H7 (cell line): ENCODE measurements at places on chromosomes 11 and 22.

DNA sequence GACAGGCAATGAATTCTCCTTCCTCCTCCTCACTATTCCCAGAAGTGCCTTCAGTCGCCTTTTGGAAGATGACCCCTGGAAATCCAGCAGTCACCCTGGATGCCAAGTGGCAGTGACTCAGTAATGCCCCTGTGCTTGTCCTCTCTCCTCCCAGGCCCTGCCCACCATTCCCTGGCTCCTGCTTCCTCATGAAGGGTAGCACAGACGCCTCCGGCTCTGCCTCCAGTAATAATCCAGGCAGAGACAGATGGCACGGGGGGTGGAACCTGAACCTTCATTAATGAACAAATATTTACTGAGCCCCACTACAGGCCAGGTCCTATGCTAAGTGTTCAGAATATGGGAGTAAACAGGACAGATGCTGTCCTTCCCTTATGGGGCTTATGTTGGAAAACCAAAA, 23.2 kb downstream of the SYT13 start:
- no peak for DNase-seq

GRCh38 chr22:22395245-22395644, 113.3 kb downstream of the ZNF280B start:
- DNase-seq: no peak

GRCh38 chr11:117619661-117620060, 177.4 kb downstream of the DSCAML1 start:
- DNase-seq: no peak

- DNase-seq: no peak
Observed at GRCh38 chr11:126103150-126103549, 40.5 kb upstream of the CDON start.

DNA sequence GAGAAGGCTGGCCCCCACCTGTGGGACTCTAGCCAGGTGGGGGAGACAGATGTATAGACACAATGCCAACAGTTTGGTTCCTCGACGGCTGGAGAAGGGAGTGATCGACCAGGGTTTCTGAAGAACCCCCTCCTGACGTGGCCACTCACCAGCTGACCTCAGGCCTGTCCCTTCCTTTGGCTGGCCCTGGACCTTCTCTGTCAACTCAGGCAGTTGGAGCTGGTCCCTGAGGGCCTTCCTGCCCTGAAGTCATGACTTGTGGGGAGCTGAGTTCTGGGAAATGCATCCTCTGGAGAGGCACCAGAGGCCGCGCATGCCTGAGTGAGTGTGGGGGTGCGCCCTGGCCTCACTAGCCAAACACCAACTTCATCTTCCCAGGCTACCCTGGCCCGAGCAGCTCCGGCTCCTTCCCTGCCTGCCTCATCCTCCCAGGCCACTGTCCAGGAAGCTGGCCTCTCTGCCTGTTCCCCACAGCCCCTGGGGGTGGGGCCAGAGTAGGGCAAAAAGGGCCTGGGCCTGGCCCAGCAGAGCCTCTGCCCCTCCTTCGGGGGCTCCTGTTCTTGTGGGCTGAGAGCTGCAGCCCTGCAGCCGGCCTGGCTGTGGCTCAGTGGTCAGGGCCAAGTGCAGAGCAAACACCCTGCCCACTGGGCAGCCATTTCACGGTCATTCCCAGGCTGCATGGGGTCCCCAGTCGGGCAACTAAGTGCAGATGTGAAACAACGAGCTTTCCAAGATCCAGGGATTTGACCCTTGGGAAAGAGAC, 23.6 kb downstream of the TXN2 start:
- DNase-seq: peak; percentile 68

DNA sequence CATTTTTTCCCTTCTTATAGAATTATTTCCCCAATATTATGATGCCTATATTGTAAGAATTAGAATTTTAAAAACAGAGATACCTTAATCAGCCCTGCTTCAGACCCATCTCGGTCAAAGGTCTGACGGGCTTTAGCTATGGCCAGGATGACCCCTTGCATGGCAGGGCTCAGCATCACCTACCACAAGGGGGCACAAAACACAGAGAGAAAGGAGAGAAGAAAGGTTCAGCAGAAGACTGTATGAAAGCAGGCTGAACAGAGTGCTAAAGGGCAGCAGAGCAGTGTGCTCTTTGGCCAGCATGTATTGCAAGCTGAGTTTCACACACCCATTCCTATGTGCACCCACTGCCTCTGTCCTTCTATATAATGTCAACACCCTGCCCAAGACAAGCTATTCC, 26.8 kb downstream of the CLDN25 start:
- peak; percentile 69 for DNase-seq

DNA sequence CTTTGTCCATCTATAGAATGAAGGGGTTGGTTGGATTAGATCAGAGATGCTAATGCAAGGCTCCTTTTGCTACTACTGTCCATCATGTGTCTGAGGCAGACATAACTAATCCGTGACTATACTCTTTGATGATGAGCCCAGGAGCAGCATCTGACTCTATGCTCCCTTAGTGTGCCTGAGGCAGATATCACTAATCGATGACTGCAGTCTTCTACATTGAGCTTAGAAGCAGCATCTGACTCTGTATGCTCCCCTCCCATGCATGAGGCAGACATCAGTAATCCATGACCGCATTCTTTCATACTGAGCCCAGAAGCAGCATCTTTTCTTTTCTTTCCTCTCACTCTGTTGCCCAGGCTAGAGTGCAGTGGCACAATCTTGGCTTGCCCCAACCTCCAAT, 4.2 kb downstream of the TCN2 start:
- no peak for DNase-seq

DNA sequence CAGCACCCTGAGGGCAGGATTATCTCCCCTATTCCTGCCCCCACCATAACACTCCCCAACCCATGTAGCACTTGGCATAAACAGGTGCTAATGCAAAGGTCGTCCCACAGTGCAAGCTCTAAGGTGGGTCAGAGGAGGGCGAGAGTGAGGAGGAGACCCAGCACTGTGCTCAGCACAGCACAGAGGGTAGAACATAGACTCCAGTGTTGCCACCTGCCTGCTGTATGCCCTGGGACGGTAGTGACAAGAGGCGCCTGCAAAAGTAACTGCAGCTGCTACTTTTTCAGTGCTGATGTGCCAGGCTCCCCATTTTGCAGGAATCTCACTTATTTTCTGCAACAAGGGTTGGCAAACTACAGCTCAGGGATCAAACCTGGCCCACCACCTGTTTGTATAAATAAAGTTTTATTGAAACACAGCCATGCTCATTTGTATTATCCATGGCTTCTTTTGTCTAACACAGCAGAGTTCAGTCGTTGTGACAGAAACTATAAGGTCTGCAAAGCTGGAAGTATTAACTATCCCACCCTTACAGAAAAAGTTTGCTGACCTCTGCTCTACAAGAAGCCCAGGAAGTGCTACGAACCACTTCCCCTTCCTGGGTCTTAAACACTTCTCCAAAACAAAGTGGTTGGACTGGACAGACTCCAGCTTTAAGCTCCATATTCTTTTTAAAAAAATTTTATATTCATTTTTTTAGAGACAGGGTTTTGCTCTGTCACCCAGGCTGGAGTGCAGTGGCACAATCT, 16.9 kb upstream of the CDC42BPG start:
- DNase-seq: peak; percentile 72

DNA sequence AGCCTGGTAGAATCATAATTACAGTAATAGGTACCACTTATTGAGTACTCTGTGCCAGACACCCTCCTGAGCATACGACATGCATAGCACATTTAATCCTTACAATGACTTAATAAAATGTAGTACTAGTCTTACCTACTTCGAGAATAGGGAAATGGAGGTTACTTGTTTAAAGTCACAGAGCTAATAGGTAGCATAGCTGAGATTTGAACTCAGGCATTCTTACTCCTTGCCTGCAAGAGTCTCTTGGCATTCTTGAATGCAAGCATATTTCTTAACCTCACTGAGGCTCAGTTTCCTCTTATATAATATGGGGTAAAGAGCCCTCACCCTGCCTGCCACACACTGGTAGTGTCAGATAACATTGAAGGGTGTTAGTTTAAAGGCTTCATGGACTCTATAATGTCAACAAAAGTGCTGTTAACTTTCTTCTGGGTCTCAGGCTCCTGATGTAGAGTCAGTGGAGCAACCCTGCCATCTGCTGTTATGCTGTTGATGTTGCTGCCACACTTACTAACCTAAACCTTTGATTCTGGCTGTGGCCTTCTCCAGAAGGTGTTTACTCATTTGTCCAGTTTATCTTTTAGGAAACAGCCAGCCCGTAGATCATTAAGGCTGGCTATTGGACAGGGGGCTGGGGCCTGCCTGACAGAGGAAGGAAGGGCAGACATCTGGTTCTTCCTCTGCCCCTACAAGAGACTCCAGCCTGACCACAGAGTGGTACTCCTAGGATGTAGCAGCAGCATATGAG, 18.9 kb downstream of the LIMK2 start:
- no peak for DNase-seq

GRCh38 chr11:65116370-65117205, 913 bp downstream of the ZNHIT2 start:
- DNase-seq: peak; percentile 73

DNA sequence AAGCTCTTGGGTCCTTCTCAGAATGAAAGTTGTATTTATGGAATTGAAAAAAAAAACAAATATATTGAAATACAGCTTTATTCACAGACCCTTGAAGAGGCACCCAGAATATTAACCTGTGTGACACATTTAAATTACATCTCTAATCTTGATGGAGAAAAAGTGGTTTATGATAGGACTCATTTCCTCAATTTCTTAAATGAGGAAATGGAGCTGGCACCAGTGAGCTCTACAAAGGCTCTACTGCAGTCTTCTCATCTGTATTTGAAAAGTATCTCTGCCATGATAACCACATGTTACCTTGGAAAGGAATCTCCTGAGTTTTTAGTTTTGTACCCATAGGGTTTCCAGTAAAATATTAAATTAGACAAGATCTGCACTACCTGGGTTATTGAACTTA, 186.5 kb downstream of the HIPK3 start:
- DNase-seq: no peak

GRCh38 chr11:28820296-28820989, 712.3 kb downstream of the METTL15 start:
- no peak for DNase-seq

- DNase-seq: no peak
Observed at GRCh38 chr11:34302046-34302921, 55.5 kb downstream of the ABTB2 start.

DNA sequence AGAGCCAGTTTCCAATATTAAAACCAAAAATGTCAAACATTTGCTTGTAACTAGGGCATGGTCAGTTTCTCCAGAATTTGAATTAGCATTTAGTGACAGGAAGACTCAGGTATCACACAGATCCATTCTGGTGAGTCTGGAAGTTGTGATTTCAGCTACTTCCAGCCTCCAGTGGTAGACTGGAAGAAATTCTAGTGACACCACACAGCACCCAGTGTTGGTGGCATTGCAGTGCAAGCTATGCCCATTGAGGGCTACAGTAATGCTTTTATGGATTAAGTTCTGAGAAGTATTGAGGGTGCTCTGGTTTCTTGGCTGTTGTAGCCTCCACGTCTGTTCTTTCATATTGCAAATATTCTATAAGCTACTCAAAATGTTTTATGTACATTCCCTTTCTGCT, 31.4 kb upstream of the MMP20 start:
- DNase-seq: no peak

DNA sequence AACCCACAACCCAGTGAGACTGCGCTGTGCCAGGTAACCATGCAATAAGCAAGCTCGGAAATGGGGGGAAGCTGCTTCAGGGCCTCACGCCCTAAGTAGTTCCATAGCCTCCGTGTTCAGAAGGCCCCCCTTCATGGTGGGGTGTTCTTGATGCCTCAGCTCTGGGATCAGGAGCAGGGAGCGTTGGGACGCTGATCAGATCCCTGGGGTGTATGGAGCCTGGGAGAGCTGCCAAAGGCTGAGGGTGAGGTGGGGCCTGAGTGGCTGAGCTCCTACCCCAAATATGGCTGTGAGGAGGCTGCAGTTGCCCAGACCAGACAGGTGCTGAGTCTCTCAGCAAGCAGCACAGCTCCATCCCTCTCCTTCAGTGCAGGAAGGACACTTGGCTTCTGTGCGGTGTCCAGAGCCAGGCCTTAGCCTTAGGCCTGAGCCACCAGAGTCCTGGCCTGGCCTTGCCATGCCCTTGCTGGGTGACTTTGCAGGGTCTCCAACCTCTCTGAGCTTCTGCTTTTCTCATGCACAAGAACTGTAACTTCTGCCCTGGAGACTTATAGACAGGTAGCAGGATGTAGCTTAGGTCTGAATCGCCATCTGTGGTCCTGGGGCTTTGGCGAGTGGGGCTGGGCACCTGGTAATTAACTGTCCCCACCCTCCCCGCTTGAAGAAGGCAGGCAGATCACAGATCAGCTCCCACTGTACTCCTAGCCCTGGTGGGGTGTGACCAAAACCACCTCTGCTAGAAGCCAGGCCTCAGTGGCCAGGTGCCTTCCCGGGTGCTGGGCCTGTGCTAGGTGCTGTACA, 5.3 kb downstream of the MMP11 start:
- no peak for DNase-seq

DNA sequence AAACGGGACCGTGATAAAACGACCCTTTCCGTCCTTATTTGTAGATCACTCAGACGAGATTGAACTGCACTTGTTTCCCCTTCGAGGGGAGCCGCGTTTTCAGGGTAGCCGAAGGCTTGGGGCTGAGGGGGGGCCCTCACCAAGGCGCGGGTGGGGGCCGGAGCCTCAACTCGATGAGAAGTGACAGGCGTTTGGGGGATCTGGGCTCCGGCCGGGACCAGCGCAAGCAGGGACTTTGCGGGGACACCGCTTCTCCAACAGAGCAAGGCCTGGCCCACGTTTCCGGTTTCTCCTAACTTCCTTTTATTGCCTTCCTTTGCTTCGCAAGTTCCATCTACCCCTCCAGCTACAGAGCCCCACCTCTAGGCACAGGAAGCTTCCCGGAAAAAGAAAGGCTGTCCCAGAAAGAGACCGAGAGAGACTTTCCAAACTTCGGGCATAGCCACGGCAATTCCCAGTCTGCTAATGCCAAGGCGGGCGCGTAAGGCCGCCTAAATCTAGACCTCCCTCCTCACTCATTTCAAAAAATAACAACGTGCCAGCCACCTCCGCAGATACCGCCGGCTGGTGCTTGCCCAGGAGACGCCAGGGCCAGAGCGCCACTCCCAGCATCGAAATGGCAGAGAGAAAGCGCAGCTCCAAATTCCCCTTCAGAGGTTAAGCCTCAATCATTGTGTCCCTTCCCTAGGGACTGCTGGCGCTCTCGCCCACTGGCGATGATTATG, 6.6 kb downstream of the PAX6 start:
- DNase-seq: peak; percentile 72
